ENCODE measurements at places on chromosomes 3 and 15.

DNA sequence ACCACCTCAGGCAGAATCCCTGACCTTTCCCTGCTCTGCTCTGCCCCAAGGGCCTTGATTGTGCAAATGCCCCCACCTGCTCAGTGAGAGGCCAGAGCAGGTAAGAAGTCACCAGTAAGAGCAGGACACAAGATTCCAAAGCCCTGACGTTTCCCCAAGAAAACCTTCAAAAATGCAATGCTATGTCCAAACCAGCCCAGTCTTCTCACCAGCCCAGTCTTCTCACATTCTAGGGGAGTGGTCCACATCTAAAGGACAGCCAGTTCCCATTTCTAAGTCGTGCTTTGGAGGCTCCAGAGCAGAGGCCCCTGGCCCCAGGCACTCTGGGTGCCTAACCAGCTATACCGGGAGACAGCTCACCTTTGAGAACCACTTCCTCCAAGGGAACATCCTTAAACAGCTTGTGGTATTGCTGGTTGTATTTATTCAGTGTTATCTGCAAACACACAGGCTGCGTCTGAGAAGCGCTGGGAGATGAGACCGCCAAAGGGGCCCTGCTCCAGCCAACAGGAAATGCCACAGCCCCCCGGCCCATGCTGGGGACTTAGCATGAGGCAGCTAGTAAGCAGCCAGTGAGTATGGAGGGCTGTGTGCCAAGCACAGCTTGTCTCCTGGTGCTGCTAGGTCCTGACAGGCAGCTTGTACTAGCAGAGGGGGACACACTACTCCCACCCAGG is 29.3 kb downstream of the GRAMD2A start:
- no peak for DNase-seq

GRCh38 chr15:73873889-73874511 is 636 bp downstream of the TBC1D21 start:
- DNase-seq = no peak

GRCh38 chr15:62047282-62047827 is 12.9 kb downstream of the VPS13C start:
- no peak for DNase-seq

GRCh38 chr15:83565553-83566159 is 88.3 kb upstream of the ADAMTSL3 start:
- no peak for DNase-seq

GRCh38 chr3:8500319-8500988 is 1.2 kb upstream of the LMCD1 start:
- no peak for DNase-seq

DNA sequence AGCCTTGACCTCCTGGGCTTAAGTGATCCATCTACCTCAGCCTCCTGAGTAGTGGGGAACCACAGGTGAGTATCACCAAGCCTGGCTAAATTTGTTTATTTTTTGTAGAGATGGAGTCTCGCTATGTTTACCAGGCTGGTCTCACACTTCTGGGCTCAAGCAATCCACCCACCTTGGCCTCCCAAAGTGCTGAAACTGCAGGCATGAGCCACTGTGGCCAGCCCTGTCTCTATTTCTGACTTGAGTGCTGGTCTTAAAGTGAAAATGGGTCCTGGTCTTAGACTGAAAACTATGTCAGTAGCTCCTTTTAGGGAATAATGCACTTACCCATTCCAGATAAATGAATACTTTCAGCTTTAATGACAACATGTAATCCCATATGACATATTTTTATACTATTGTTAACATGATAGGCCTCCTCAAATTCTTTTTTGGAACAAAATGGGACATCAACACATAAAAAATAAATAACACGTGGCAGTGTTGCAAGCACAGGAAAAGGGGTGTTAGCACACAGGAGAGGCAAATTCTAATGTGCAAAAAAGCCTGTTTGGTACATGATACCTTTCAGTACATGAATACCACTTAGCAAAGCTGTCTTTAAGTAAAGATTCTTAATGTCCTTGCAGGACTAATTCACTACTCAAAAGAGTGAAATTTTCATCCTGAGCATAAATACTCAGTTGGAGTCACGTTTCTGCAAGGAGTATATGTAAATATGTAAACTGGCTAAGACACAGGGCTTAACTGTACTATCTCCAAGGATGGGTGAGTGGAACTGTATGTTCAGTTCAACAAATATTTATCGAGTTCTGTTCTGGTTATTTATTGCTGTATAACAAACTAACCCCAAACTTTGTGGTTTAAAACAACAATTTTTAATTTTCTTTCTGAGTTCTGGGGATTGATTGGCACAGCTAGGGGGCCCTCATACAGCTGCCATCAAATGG is 194.7 kb downstream of the NR1D2 start:
- DNase-seq = no peak

GRCh38 chr3:178079966-178080365 is 456.3 kb upstream of the KCNMB2 start:
- DNase-seq = no peak

DNA sequence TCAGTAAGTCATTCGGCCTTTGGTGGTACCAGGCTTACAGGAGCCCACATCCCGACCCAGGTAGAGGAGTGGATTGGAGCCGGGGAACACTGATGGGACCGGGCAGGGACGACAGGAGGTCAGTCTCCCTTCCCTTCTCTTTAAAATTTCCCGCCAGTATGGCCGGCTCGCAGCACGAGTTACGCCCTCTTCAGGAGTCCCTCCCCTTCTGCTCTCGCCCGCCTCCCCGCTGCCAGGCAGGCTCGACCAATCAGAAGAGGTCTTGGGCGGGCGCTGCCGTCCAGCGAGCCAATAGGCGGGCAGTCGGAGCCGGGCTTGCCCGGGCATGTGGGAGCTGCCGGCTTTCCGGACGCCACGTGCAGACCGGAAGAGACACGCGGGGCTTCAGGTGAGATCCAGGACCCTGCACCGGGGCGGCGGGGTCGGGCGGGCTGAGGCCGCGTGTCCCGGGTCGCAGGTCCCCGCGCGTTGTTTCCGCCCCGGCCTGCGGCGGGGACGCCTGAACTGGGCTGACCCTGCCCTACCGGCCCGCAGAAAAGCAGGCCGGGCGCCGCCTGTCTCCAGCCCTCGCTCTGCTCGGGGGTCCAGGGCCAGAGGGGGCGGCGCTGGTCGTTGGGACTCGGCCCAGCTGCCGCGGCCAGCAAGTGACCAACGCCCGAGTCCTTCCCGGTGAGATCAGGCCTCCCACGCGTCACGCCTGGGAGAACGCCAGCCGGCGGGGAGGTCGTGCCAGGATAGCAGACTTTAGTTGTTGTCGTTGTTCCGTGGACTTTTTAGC is at the start of gene AEN:
Gene AEN, plus strand, starts transcription at position 346 of the 778 bp plus-strand sequence. CDS start 4,870 bp downstream, outside the sequence.
- DNase-seq = peak; percentile 89

- no peak for DNase-seq
Observed at GRCh38 chr15:85004550-85004949, 22.9 kb downstream of the PDE8A start.

GRCh38 chr3:68360492-68360891 is 571.9 kb downstream of the TAFA4 start:
- DNase-seq = no peak

- no peak for DNase-seq
Observed at GRCh38 chr15:37081983-37082382, 18.4 kb downstream of the MEIS2 start.

DNA sequence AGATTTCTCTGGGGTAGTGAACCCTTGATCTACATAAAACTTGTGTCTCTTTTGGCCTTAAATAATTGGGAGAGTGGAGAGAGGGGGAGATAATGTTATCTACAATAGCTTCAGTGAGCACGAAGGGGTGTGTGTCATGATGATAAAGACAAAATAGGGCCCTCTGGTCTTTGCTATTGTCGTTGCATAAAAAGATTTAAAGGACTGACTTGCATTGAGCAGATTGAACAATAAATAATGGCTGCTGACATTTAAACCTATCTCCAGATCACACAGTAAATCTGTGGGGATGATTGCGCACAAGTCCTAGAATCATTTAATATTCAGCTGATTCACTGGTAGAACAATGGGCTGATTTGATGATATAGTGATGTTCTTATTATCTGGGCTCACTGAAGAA is 71.3 kb upstream of the GAP43 start:
- no peak for DNase-seq

GRCh38 chr15:47997195-47998080 is 123.4 kb upstream of the SLC24A5 start:
- no peak for DNase-seq

DNA sequence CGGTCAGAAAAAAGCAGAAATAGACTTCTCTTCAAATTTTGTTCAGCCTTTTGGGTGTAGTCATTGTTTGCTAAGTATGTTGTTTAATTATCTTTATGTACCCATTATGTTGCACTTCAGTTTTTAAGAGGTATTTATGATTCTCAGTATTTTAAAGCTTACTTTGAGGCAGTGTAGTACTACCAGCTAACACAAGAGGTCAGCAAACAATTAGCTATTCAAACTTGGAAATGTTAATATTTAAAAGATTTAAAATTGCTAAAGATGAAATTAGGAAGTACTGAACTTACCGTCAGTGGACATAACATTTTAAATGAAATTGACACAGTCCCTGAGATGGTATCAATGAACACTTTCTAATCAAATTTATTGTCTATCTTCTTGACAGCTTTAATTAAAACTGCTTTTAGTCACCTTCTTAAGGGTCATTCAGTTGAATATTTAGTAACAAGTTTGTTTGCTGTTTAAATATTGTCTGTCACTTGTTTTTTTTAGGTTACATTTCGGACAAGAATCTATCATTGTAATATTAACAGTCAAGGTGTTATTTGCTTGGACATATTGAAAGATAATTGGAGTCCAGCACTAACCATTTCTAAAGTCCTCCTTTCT is 28.1 kb downstream of the NKIRAS1 start:
- no peak for DNase-seq

- no peak for DNase-seq
Observed at GRCh38 chr15:69265347-69265955, 33.3 kb upstream of the PAQR5 start.

DNA sequence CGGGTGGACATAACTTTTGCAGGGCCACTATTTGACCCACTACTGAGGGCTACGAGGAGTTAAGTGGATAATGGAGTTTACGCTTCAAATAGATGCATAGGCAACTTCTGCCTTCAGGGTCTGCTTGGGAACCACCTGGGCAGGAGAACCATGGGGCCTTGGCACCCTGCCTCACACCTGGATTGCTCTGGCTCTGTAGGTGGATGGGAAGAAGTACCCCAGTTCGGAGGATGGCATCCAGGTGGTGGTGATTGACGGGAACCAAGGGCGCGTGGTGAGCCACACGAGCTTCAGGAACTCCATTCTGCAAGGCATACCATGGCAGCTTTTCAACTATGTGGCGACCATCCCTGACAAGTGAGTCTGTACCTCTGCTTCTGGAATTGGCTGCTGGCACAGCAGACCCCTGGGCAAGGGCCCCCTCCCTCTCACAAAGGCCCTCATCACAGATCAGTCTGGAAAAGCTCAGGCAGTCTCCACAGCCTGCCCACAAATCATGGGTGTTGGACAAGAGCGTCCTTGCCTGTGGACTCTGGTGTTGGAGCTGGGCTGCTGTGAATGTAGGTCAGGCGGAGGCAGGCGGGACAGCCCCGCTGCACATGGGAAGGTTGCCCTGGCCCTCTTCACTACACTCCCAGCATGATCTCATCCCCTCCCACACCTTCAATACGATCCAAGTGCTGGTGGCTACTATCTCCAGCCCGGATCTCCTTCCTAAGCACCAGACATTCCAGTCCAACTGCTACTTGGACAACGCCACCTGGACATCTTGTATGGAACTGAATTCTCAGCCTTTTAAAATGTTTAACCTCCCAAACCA is 46.7 kb downstream of the MESD start:
- DNase-seq = no peak

DNA sequence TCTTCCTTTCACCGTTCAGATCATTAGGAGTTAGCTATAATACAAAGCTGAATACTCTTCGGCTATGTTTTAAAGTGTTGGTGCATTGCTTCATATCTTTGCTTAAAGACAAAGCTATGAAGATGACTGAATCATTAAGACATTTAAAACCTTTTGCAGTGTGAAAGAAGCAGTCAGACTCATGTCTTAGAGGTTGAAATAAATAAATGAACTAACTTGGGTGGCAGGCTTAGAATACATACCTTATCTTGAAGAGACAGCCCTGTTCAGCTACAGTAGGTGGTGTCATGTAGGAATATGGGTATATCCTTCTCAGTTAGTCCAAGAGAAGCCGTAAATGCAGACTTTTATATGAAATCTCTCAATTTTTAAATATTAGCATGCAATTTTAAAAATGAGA is 63.4 kb downstream of the OPA1 start:
- DNase-seq = no peak

DNA sequence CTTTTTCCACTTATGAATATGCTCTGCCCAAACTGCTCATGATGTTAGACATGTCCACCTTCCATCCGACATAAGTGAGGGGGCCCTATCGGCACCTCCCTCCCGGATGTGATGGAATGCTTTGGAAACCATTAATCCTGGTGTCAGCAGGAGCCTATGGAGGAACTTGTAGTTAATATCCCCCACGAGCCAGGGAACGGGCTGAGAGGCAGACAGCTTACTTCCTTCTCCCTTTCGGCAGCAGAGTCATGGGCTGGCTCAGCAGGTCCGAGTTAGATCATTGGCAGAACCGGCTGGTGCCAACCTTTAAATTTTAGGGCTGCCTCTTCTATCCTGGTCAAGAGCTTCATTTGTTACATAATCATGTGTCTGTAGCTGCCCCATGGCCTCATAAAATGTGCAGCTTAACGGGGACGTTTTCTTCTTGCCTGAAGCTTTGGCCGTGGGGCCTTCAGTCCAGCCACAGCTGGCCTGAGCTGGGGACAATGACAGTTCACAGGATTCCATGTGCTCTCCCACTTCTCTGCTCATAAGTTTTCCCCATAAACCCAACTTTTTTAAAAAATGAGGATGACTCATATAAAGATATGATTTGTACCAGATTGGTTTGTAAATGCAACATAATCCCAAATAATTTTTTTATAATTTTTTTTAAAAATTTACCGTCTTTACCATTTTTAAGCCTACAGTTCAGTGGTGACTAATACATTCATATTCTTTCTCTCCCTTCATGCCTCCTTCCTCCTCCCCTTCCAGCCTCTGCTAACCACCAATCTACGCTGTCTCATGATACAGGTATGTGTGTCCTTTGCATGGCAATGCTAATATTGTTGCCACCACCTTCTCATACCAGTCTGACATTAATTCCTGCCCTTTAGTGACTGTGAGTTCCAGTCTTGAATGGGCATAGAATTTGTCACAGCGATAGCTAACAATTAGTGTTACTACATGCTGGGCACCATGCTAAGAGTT is 62.2 kb upstream of the RGMA start:
- DNase-seq = no peak

DNA sequence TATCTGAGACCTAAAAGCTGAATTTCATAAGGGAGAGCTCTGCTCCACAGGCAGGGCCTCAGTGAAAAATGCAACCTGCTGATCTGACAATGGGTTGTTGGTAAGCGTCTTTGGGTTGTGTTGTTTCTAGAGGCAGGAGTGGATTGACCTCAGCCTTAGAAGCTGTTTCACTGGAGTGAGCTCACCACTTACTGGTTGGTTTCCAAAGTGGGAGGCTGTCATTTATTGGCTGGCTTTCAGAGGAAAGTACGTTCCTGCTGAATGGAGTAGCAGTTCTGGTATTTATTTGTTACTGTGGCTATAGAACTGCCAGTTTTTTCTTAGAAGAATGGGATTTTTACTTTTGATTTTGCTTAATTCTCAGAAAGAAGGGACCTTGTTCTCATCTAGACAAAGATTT is 29.3 kb upstream of the COL6A5 start:
- no peak for DNase-seq
